ENCODE measurements at places on chromosomes 5 and 9.
A peak's percentile ranks its signal among the peaks of the same experiment; 100 is the strongest.

DNA sequence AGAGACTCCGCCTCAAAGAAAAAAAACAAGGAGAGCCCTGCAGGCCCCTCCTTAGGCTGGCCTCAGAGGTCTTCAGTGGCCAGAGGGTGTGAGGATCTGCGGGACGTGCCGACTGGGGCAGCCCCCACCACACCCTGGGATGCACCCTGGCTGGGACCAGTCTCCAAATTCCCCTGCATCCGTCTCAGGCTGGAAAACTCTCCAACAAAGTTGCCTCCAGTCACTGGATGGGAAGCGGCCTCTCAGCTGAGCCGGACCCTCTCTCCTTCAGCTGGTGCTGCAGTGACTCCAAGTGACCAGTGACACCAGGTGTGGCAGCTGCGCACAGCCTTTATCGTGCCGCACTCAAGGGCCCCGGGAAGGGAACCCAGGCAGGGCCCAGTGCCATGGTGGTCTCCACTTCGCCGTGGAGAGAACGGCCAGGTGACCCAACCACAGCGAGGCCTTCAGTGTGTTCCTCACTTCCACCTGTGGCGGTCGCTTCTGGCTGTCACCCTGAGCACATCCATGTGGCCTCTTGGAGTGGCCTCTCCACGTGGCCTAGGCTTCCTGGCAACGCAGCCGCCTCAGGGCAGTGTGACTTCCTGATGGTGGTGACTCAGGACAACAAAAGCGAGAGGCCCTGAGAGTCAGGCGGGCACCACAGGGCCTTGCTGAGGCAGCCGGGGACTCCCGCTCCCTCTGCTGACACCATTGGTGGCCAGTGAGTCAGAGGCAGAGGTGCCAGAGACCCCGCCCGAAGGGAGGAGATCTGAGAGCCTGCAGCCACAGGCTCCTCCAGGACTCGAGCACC, 19.3 kb upstream of the CAMSAP1 start:
- peak; percentile 82 for DNase-seq

GRCh38 chr5:117425163-117425562, 850.5 kb upstream of the SEMA6A start:
- DNase-seq = no peak

DNA sequence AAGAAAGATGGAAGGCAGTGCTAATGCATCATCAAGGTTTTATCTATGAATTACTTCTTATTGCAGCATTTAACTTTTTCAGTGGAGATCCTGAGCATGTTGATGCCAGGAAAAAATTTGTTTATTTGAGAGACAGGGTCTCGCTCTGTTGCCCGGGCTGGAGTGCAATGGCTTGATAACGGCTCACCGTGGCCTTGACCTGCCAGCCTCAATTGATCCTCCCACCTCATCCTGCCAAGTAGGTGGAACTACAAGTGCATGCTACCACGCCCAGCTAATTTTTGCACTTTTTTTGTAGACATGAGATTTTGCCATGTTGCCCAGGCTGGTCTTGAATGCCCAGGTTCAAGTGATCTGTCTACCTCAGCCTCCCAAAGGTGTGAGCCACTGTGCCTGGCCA, 47.2 kb downstream of the AOPEP start:
- DNase-seq = no peak

DNA sequence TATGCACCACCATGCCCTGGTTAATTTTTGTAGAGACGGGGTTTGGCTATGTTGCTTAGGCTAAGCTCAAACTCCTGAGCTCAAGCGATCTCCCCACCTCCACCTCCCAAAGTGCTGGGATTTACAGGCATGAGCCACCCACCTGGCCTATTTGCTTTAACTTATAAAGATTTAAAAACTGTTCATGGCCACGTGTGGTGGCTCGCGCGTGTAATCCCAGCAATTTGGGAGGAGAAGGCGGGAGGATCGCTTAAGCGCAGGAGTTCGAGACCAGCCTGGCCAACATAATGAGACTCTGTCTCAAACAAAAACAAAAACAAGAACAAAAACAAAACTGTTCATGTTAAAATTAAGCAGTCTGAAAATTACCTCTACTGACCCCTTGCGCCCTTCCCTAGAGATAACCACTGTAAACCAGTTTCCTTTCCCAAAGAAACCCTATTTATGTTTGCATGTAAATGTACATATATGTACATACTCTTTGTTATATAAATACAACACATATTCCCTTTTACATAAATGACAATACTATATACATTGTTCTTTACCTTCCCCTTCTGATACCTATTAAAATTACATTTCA, 1.5 kb downstream of the AK6 start:
- no peak for DNase-seq

GRCh38 chr5:10709933-10710332, 51.1 kb downstream of the DAP start:
- DNase-seq = no peak

GRCh38 chr5:22431840-22432239, 421.3 kb downstream of the CDH12 start:
- no peak for DNase-seq

DNA sequence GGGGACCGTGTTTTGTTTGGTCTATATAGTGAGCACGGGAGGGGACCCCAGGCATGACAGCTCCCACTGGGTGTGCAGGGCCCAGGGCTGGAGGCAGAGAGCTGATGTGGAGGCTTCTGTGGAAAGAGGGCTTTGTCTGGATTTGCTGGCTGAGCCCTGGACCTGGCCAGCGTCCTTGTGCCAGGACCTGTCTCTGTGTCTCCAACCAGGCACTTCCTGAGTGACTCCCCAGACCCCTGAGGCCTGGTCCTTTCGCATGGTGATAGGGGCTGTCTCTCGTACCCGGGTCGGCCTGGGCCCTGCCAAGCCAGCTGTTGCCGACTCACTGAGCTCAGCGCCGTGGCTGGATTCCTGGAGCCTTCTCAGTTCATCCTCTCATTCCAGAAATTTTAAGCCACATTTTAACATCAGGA, 77.6 kb downstream of the ADAMTS2 start:
- DNase-seq = no peak

GRCh38 chr5:149611326-149611725, 30.0 kb downstream of the ARHGEF37 start:
- no peak for DNase-seq

- no peak for DNase-seq
Observed at GRCh38 chr5:38837416-38837815, 8.4 kb upstream of the OSMR start.

GRCh38 chr5:127801751-127802476, 98.7 kb downstream of the CCDC192 start:
- DNase-seq = no peak

- no peak for DNase-seq
Observed at GRCh38 chr9:83034026-83034425, 28.9 kb downstream of the RASEF start.

Data from stimulated activated CD4-positive, alpha-beta T cell treated with anti-CD3 and anti-CD28 coated beads, Interleukin-4, amount 100 ng/mL, for 24 hours (primary cell).